ENCODE measurements at places on chromosomes 12 and 14. TPM values are rescaled to one million over a fixed set of nuclear protein-coding genes. Genes with fewer than 3 reads are reported as not detected.

- no peak for DNase-seq
Measured at GRCh38 chr14:95679998-95680735, 6.1 kb upstream of the TCL1B start.

DNA sequence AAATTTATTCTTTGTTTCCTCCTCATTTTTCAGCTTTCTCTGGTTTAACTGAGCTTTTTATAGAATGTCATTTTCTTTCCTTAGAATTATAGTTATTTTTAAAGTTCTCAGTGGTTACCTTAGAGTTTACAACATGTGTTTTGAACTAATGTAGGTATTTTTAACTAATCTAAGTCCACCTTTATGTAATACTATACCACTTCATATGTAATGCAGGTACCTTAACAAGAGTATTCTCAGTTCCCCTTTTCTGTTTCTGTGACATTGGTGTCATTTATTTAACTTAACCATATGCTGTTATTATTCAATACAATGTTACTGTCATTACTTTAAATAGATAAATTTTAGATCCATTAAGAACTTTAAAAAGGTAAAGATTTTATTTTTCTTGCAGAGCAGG is 30.3 kb upstream of the KCNC2 start:
- no peak for DNase-seq

- DNase-seq = no peak
Measured at GRCh38 chr14:61498303-61498702, 176.9 kb downstream of the PRKCH start.

DNA sequence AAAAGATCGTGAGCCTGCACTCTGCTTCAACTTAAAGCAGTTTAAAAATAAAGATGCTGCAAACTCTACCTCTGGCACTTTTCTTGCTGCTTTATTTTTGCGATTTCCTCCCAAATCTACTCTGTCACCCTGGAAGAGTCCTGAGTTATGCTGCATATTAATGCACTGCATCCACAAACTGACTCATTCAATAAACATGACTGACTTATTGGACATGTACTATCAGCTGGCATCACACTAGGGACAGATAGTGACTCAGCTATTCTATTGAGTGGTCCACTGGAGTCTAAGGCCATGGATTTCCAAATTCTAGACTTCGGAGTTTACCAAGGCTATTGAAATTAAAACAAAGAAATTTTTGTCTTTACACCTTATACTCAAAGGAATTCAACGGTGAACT is 90.7 kb upstream of the PTPRR start:
- no peak for DNase-seq

Gene GSKIP
- 41.5 TPM for total RNA-seq

Gene MYBPC1
- not detected for total RNA-seq

Data from SJSA1 (cell line).